ENCODE measurements at places on chromosomes 12 and 14.

DNA sequence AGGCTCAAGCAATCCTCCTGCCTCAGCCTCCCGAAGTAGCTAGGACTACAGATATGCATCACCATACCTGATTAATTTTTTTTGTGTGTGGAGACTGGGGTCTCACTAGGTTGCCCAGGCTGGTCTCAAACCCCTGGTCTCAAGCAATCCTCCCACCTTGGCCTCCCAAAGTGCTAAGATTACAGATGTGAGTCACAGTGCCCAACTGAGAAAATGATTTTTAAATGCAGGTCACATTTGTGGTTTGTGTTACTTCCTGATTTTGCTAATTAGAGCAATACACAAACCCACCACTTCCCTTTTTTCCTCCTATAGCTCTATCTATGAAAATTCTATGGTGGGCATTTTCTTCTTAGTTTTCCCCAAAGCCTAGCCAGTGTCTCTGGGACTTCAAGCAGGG, 45.5 kb upstream of the TMEM263 start:
- no peak for DNase-seq

DNA sequence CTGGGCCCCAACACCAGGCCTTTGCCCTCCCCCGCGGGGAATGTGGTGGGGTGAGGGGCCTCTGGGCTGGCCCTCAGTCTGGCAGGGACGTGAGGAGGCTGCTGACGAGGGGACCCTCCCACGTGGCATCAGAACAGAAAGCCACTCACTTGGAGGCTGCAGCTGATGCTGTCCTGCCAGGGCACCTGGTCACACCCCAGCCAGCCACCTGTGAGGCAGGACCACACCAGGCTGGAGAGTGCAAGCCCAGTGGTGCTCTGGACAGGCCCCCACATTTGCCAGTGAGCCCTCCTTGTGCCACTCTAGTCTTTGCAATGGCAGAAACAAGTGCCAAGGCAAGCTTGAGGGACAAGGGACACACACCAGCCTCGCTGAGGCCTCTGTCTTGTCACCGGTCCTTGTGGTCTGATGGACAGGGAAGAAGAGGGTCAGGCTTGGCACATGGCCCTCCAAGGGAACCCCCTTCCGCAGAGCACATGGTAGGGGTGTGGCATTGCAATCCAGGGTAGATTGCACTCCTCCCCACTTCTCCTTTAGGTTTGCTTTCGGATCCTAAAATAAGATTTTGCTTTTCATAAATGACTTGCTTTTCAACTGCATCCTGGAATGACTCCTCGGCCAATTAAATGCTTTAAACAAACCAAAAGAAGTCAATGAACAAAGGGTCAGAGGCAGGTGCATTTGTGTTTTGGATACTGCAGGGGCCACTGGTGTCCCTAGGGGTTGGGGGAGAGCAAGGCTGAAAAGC, 53.7 kb downstream of the CCDC88C start:
- DNase-seq = no peak

DNA sequence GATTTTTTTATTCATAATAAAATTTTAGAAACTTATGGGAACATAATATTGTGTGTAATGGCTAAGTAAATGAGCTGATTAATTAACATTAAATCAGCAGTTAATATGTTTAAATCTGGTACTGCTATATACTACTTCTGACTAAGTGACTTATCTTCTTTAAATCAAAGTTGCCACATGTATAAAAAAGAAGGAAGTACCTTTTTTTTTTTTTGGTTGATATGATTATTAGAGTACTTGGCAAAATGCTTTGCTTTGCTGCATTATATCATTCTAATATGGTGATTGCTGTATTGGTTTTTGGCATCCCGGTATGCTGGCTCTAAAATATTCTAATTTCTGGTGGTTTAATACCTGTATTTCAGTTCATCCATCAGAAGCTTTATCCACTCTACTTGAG, 319.1 kb upstream of the RGS6 start:
- no peak for DNase-seq

DNA sequence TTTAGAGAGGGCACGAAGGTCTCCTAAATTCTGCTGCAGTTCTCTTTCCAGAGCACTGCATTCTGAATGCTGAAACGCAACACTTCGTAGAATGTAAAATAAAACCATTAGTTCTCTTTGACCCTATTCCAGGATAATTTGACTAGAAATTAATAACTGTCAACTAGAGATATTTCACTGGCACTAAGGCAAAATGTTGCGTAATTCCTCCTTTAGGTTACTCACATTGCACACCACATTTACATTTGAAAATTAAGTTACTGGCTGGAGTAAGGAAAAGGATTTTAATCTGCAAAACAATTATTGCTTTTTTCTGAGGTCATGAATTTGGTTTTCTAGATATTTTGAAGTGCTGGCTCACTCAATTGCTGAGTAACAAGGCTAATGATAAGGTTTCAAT, 58.0 kb upstream of the TRHDE start:
- DNase-seq = no peak

- DNase-seq = no peak
Measured at GRCh38 chr12:66900616-66901015, 221.7 kb upstream of the GRIP1 start.

DNA sequence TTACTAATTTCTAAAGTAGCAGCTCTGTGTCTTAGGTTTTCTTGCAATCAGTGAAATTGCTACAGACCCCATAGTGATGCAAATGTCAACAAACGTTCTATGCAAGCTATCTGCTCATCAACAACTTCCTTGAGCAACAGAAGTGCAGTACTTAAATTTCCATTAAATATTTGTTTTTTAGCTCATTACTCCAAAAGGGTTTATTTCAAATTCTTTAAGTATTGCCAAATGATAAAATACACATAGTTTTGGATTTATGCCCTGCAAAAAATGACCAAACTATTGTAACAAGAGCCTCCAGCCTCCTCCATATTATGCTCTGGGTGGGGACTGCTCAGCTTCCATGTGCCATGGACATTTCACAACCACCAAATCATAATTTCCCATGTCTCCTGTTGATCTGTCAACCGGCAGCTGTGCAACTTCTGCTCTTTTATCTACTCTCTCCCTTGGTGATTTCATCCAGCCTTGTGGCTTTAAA, 4.4 kb downstream of the BDKRB1 start:
- peak; percentile 10 for DNase-seq

All from NCI-H510A treated with DMSO at 0.1 percent for 48 hours (cell line).